ENCODE measurements at places on chromosomes 2 and 18.
A peak's percentile ranks its signal among the peaks of the same experiment; 100 is the strongest.

DNA sequence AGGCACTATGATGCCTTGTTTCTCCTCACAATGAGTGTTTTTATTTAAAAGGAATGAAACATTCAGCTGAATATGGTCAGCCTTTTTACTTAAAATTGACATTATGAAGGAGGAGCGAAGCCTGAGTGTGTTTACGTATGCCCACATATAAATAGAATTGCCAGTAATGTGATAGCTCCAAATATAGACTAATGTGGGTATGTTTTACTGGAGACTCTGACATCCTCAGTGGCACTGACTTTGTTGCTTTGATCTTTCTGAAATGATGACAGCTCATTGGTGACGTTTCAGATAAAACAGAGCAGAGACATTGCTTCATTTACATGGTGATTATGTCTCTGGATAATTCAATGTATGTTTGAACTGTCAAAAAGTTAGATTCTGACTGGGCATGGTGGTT, 167.0 kb downstream of the MGAT5 start:
- no peak for DNase-seq

DNA sequence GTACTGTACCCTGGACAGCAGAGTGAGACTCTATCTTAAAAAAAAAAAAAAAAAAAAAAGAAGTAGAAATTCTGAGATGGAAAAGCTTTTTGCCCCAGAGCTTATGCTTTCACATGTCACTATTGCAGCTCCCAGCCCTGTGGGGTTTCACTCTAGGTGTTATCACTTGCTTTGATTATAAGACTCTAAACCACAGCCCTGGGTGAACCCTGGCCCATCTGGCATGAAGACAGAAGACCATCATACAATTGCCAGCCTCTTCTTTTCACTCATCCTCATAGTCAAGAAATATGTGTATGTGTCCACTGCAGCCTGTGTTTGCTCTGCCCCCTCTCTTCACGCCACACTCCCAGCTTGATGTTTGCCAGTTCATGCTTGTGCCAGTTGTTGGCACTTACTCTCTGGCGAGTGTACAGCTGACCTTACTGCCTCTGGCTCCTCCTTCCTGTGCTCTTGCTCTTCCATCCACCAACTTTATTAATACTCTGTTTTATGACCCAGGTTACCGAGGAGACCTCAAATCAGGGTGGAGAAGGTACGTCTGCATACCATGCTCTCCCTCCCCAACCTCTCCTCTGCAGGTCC, 136.7 kb upstream of the NCK2 start:
- no peak for DNase-seq

DNA sequence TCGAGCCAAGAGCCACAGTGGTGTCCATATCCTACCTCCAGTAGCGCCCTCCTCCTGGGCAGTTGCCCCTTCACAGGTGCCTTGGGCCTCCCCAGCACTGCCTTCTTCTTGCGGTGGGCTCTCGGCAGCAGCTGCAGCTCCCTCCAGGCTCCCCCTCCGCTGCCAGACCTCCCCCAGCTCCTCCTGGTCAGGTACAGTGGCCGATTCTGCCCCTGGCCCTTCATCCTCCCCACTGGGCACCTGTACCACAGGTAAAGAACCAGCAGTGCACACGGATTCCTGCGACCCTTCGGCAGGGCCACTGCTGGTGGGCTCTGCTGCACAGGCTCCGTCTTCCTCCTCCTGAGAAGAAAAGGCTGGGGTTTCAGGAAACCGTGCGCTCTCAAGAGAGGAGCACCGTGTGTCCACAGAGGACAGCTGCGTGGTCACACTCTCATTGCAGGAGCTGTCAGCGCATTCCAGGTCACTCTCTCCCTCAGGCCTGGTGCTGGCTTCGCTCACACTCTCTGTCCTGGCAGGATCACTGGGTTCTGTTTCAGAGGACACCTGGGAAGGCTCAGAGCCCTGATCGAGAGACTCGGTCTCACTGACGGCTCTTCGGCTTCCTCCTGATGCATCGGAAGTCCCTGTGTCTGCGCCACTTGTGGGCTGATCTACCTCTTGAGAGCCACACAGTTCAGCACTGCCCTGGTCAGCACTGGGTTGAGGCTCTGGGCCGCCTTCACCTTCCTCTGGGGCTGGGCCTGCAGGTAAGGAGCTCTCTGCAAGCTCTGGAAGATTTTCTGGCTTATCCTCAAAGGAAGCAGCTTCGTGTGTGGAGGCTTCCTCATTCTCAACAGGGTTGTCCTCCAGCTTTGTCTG, 147.4 kb upstream of the STK17B start:
- no peak for DNase-seq

DNA sequence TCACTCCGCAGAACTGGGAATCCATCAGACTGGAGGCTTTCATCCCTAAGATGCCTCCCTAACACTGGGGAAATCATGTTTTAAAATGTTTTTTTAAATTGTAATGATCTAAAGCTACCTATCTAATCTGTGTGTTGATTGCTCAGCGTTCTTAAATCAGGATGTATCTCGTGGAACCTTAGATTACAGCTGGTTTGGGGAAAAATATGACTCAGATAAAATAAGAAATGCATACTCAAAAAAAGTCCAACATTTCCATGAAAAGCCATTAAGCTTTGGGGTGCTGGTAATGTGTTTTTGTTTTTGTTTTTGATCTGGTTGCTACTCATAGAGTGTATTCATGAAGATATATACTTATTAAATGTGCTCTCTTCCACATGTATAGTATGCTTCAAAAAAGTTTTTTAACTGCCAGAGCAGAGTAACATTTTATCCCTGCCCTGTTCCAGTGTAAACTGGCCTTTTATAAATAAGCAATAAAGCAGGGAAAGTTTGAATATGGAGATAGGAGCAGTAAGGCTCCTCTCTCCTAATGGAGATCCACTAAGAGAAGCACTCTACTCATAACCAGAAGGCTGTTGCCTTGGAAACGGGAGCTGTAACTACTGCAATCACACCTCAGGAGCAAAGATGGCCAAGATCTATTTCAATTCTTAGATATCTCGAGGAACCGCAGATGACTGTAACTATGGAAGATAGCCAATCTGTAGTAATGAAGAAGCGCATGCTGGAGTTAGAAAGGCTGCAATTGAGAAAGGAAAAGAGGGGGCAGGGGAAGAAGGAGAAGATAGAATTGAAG, 41.6 kb downstream of the ANKRD44 start:
- no peak for DNase-seq

- DNase-seq = peak; percentile 45
Observed at GRCh38 chr18:58615140-58616132, 13.5 kb downstream of the ALPK2 start.

DNA sequence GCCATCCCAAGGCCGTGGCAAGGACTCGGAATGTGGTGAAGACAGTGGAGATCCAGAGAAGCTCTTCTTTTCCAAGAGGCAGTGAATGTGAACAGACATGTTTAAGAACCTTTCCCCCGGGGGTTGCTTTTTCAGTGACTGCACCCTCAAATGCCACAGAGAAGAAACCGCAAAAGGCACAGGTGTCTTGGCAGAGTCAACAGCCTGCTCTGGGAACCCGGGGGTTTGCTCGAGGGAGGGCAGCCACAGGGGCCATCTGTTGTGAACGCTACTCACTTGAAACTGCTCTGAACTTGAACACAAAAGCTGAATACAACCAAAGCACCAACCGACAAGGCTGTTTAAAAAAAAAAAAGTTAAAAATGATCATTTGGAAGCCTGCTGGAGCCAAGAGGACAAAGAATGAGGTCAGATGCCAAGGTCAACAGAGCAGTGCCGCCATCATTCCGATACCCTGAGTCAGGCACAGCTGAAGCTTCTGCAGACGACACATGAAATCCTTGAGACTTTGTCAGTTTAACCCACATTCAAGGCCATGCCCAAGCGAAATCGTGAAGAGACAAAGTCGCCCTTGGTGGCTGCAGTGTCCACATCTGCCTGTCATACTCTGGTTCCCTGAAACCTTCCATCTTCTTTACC, 47.4 kb downstream of the PSMG2 start:
- no peak for DNase-seq

DNA sequence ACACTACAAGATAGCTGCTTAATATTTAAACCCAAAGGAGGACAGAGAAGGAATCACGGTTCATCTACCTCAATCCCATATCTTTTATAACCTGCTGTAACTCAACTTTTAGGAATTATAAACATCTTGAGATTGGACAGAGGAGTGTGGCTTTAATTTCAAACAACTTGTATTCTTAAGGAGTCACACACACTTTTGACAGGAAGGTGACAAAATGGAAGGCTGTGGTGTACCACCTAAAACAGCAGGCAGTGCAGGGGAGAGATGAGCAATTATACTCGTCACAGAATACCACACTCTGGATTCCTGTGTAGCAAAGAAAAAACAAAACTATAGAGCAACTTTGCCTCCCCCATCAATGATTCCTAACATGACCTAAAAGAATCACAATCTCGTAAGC, 194.8 kb downstream of the ZEB2 start:
- peak; percentile 32 for DNase-seq

- no peak for DNase-seq
Observed at GRCh38 chr2:142603759-142604158, 273.7 kb upstream of the KYNU start.

DNA sequence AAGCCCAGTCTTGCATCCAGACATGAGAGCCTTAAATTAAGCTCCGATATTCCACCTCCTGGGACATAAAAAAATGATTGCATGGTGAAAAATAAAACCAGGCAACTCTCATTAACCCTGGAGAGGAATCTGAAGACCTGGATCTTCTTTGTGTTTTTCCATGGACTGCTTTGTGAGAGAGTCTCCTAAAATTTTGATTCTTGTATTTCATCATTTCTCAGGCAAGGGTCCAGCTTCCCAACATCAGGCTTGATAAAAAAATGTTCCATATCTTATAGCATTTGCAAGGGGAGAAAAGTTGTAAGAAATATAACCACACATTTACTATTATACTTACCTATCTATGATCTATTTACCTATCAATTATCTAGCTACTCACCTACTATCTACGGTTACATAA, 327.5 kb upstream of the SPHKAP start:
- DNase-seq = no peak

DNA sequence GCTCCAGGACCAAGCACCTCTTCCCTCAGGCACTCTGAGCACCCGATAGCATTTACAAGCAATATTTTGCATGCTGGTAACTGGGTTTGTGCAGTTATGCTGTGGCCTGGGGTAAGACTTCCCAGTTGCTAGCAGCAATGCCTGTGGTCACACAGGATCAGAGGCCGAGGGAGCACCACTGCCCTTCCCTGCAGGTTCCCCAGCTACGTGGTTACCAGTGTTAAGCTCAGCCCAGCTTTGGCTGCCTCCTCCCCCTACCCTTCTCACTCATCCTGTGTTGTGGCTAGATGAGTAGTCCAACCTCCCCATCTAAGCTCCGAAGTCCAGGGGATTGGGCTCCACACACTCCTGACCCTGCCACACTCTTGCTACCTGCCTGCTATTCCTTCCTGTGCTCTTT, 141.1 kb downstream of the CELF4 start:
- DNase-seq = no peak
